Stimulated activated CD8-positive, alpha-beta memory T cell treated with anti-CD3 and anti-CD28 coated beads, Interleukin-4, amount 100 ng/mL, for 1 hour (primary cell): ENCODE measurements at places on chromosomes 4 and X.

DNA sequence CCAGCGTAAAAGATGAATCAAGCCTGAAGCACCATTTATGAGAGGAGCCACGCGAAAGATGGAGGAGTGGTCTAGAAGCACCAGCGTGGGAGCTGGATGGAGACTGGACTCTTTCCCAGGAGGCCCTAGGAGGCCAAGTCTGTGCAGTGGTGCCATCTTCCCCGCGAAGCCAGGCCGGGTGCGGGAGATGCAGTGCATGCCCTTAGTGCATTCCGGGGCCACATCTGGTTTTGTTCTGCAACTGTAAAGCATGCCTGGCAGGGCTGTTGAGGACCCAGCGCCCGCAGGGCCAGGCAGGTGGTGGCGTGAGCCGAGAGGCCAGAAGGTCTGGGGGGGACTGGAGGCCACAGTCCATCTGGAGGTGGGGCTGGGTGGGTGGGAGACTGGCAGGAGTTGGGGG, 78.6 kb upstream of the ADRA2C start:
- DNase-seq: no peak

DNA sequence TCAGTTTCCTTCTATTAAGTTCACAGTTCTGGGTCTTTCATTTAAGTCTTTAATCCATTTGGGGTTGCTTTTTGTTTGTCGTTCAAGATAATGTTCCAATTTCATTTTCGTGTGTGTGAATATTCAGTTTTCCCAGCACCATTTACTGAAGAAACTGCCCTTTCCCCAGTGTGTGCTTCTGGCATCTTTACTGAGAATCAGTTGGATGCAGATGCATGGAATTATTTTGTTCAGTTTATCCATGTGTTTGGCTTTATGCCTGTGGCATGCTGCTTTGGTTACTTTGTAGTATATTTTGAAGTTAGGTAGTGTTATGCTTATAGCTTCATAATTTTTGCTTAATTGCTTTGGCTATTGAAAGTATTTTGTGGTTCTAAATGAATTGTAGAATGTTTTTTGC, 163.8 kb upstream of the HDX start:
- no peak for DNase-seq

DNA sequence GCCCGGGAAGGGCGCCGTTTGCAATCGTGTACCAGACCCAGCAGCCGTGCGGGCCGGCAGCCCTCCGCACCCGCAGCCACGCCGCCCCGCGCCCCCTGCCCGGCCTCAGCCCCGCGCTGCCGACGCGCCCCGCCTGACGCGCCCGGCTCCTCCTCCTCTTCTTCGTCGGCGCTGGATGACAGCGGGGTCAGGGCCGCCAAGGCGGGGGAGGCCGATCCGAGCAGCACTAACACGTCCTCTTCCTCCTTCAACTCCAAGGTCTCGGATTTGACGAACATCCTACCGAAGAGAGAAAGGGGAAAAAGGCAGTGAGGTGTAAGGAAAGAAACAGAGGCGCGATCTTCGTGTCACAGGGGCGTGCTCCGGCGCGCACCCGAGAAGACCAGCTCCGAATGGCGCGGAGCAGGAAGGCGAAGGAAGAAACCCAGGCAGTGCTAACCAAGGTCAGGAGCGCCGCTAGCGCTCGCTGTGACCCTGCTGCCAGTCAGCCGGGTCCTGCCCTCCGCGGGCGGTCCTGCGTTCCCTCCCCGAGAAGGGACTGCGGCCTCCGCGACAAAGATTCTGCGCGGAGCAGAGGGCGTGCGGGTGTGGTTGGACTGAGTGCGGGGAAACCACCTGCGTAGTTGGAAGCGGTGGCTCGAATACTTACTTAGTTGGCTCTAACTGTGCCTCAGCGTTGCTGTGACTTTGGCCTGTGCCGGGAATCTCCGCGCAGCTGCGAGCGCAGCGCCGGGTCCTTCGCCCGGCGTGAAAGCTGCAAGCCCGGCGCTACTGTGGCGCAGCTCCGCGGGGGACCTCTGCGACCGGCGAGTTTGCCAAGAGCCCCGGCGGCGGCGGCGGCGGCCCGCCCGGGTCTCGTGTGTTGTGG, 548 bp downstream of the NEUROG2 start:
- no peak for DNase-seq

- DNase-seq: no peak
Measured at GRCh38 chr4:124519196-124519595, 193.3 kb downstream of the ANKRD50 start.

GRCh38 chr4:114654592-114654991, 56.0 kb downstream of the UGT8 start:
- no peak for DNase-seq

DNA sequence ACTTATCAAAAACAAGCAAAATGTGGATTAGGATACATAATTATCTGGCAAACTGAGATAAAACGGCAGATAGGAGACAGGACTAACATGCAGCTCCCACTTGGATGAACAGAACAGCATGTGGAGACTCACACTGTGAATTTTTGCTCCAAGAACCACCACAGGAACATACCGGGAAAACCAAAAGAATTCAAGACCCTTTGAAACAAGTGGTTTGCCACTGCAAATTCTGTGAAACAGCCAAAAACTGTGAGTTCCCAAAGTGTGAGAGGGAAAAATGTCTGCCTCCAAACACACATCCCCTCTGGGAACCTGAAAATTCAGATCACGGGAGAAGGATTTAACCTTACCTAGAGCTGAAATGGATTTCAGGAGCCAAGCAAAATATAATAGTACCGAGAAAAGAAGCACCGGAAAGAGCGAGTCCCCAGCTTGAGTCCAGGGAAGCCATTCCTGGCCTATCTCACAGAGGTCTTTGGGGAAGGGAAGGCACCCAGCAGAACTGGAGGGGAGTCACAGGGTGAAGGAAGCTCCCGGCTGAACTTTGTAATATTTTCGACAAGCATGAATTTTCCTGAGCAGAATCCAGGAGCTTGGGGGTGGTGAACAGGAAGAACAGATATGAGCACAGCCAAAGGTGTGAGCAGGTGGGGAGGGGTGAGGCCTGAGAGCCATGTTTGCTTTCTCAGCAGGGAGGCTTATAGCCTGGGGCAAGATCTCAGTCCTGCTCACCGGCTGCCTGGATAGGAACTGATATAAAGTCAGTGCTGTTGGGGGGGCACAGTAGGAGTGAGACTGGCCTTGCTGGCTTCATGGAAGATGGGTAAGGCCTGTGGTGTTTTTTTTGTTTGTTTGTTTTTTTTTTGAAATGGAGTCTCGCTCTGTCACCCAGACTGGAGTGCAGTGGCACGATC, 23.9 kb downstream of the MANBA start:
- no peak for DNase-seq

GRCh38 chrX:42759881-42760280, 18.1 kb downstream of the PPP1R2C start:
- no peak for DNase-seq

DNA sequence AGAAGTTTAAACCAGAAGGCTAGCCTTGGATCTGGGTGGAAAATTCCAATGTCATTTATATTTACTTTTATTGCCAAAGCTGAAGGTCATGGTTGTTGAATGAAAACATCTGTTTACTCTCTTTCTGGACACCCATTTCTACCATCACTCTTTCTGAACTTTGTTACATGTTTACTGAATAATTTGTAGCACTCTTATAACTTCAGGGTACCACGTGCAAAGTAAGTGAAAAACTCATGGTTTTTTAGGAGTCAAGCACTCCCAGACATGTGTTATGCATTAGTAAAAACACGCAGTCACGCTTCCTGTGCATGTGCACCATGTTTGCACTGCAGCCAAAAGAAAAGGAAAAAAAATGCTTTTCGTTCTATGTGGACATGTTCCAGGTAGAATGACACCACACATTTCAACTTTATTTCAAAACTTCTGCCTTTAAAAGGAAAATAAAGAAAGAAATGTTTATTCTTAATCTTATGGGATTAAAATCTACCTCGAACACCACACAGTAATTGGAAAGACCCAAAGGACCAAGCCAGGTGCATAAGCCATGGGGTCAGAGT, 31.4 kb upstream of the ADH1C start:
- DNase-seq: no peak

GRCh38 chrX:18424482-18425198, 768 bp upstream of the CDKL5 start:
- DNase-seq: no peak

GRCh38 chr4:152454398-152455011, 81.4 kb downstream of the FBXW7 start:
- no peak for DNase-seq

- DNase-seq: no peak
Measured at GRCh38 chr4:112860830-112861690, 188.4 kb upstream of the ANK2 start.

GRCh38 chrX:110265661-110266060, 52.2 kb downstream of the AMMECR1 start:
- DNase-seq: no peak

DNA sequence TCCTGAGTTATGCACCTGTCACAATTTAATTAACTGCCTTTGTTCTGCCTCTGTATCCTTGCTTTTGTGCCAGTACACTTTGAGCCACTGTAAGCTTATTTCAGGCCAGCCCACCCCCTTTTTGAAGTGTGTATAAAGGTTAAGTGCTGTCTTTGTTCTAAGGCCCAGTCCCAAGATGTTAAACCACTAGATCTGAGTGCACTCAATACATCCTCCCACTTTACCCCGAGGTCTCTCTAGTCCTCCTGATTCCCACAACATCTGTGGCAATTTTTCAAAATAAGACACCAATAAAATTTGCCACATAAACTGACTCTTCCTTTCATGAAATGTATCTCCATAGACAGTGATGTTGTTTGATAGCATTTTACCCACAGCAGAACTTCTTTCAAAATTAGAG, 124.1 kb upstream of the SPIN4 start:
- no peak for DNase-seq

GRCh38 chr4:25814301-25815136, 48.3 kb downstream of the SEL1L3 start:
- DNase-seq: no peak

GRCh38 chrX:1012678-1013300, 199.7 kb downstream of the CRLF2 start:
- no peak for DNase-seq

DNA sequence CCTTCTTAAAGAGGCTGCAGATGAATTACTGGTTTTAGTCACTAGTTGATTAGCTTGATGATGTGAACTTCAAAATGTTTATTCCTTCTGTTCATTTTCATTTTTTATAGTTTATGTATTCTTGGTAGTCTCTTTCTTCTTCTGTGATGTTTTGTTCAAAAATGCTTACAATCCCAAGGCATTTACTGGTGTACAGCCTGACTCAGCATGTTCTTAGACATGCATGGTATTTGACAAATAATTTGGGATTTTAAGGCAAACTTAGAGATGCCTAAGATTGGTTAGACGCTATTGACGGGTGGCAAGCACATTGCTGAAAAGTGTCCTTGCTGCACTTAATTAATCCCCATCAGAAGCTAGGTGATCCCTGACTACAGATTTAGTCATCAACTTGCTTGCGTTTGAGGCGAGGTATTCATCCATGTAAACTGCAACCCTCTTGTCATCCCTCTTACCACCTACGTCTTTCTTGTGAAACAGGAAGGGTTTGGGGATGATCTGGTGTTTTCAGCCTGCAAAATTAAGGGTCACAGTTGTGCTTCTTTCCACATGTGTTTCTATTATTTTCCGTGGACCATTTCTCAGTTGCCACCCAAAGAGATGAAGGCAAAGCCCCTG, 331.8 kb downstream of the DKK2 start:
- DNase-seq: no peak

- DNase-seq: no peak
Measured at GRCh38 chr4:2065106-2065930, 6.2 kb downstream of the NAT8L start.

DNA sequence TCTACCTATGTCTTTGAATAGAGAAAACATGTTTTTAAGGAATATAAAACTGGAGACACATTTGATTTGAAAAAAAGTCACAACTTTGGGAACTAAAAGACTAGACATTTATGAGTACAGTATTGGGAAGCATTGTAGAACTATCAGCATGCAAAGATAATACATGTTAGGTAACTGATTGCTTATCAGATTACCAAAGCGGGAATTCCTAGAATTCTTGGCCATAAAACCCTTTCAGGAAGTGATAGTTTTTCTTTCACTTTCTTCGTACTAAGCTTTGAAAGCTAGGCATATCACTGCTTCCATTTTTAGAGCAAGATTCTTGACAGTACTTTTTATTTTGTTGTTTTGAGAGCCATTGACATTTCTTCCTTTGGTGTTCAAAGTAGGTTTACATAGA, 646.6 kb upstream of the PITX2 start:
- no peak for DNase-seq

GRCh38 chr4:96983830-96984229, 1143.9 kb downstream of the PDHA2 start:
- no peak for DNase-seq

DNA sequence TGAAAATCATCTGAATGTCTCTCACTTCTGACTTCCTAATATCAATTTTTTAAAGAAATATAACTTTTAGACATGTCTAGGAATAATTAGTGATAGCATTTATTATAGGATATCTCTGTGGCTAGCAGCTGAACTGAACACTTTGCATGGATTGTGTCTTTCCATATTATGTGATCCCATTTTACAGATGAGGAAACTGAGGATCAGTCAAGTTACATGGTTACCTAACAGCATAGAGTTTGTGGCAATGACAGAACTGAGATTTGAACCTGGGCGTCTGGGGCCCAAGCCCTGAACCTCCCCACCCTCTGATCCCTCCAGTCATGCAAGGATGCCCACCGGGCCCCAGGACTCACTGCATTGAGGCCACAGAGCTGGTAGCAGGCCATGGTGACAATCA, 101.3 kb downstream of the SLC2A9 start:
- no peak for DNase-seq

DNA sequence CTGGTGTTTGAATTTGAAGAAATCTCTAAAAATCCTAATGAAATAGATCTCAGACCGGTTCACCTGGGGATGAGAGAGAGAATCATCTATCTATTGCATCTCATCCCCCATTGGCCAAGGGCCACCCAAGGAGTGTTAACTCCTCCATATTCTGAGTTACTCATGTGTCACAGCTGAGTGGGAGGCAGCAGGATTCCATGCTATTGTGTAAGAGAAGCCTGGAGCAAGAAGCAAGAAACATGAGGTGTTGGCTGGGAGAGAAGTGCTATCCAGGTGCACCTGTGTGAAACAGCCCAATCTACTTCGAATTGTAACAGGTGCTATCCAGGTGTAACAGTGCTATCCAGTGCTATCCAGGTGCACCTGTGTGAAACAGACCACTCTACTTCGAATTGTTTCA, 150.3 kb upstream of the MAOA start:
- no peak for DNase-seq

GRCh38 chr4:13920111-13920875, 292.8 kb upstream of the BOD1L1 start:
- no peak for DNase-seq

- no peak for DNase-seq
Measured at GRCh38 chr4:150283689-150284088, 205.4 kb downstream of the DCLK2 start.

DNA sequence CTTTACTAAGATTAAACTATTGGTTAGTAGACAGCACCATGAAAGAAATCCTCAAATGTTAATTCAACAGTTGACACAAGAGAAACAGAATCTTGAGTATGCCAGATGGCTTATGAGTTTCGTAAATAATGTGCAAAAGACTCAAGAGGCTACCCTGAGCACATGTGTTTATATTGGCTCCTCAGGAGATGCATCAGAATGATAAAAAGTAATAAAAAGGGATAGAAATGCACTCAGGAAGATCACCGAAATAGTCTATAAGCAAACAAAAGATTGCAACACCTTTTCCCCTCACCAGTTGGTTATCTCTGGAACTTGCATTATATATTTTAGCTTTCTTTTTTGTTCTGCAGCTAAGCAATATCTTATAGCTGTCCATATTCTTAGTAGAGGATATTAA, 84.4 kb downstream of the SCFD2 start:
- DNase-seq: no peak

- DNase-seq: no peak
Measured at GRCh38 chrX:41921492-41922430, 1.6 kb downstream of the CASK start.
